ENCODE measurements at places on chromosomes 4 and X.

GRCh38 chrX:123881330-123881729 lies 21.5 kb downstream of the XIAP start:
- no peak for DNase-seq

- no peak for DNase-seq
These were observed 497.5 kb downstream of the KCNIP4 start for GRCh38 chr4:21451032-21451431.

- DNase-seq, result no peak
These were observed 104.4 kb downstream of the ADRA2C start for GRCh38 chr4:3870567-3870962.

DNA sequence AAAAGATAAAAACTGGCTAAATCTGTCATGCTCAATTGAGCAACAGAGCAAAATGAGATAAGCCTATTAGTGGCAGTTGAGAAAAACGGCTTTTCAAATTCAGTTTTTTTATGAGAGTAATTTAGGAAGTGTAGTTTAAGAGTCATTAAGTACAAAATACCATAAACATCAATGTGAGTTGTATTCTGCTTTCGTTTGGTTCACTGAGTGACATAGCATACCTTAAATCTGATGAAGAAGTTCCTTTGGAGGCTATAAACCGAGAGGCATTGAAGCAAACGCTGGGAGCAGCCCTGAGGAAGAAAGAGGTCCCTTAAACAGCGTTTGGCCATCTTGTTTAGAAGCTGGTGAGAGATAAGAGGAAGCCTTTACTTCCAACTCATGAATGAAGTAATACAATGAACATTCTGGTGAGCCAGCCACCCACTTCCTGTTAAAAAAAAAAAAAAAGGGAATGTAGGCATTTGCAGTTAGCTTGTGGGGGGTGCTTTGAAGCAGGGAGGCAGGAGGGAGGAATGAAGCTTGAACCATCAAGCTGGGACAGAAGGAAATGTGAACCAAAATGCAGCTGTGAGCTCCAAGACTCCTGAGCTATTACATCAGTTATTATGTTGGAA lies 132.3 kb downstream of the ZNF330 start:
- no peak for DNase-seq

DNA sequence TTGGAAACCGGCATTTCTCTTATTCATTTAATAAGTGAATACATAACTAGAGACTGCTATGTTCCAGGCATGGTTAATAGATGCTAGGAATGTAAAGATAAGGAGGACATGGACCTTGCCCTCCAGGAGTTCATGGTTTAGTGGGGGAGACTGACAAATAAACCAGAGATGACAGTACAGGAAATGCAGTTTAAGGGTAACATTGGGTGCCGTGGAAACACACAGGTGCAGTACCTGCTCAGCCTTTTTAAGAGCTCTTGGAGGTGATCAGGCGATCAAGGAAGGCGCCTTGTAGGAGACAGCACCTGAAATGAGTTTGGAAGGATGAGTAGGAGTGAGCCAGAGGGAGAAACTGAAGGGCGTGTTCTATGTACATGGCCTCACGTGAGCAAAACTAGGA lies 145.8 kb downstream of the AASDH start:
- DNase-seq, result no peak

DNA sequence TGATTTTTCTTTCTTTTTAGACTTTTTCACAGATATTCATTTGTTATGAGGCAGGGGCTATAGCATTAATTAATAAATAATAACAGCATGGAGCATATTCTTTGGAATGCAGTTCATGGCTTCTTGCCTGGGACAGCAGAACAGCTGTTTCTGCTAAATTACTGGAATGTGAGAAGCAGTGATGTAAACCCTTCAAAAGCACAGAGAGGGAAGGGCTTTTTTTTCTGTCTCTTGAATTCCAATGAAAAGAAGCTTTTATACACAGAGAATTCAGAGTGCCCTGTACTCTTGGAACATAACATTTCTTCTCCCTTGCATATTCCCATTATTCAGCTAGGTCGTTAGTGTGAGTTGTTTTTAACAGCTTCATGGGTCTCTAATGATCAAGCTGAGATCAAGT lies 28.5 kb upstream of the ANK2 start:
- DNase-seq, result no peak

DNA sequence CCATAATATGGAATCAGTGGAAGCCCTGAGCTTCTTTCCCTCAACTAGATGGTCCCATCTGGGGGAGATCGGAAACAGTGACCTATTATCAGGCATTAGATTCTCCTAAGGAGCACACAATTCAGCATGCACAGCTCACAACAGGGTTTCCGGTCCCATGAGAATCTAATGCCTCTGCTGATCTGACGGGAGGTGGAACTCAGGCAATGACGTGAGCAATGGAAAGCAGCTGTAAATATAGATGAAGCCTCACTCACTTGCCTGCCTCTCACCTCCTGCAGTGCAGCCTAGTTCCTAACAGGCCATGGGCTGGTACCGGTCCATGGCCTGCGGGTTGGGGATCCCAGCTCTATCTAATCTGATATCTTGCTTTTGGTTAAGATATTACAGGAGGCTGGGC lies 88.9 kb downstream of the COX7B2 start:
- DNase-seq, result no peak

GRCh38 chr4:161919442-161920220 lies 244.2 kb downstream of the FSTL5 start:
- DNase-seq, result no peak

- DNase-seq, result no peak
These were observed 235.2 kb upstream of the ANKRD50 start for GRCh38 chr4:124947622-124948265.

Measured in NCI-H187 (cell line).